ENCODE measurements at places on chromosomes 6 and 20.

DNA sequence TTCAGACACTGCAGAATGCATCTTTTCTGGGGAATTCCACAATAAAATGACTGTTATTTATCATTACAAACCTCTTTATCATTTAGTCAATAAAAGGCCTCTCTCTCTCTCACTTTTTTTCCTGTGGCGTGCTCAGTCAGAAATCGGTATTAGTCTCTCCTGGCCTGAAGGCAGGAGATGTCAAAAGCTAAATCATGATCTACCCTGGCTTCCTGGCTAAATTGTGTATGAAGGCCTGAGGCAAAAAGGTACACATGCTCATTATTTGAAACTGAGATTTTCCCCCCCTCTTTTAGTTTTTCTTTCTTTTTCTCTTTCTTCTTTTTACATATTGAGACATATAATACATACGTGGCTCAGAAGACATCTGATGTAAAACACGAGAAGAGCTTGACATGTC lies 375.0 kb upstream of the SLC35B3 start:
- DNase-seq = no peak

GRCh38 chr6:165649166-165650137 lies 13.6 kb downstream of the PDE10A start:
- no peak for DNase-seq

DNA sequence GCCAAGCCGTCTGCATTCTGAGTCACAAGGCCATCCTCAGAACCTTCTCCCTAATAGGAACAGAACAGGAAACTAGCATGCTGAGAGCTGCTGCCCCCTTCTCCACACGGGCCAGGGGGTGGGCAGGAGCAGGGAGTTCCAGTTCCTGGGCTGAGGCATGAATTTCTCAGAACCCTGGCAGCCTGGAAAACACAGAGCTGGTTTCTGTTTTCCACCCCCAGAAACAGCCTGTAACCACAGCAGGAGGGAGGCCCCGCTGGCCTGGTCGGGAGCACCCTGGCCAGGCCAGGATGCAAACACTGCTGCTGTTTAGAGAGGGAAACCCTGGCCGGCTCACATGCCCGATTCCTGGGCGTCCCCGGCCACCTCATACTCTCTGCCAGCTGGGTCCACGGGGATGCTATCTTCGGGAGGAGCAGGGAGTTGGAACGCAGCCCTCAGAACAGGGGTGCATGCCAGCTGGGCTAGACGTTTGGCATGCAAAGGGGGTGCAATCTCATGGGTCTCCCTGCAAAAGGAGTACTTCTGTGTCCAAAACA lies 130.1 kb downstream of the NFATC2 start:
- no peak for DNase-seq

GRCh38 chr6:46888578-46888977 lies 33.2 kb downstream of the ADGRF5 start:
- DNase-seq = no peak

DNA sequence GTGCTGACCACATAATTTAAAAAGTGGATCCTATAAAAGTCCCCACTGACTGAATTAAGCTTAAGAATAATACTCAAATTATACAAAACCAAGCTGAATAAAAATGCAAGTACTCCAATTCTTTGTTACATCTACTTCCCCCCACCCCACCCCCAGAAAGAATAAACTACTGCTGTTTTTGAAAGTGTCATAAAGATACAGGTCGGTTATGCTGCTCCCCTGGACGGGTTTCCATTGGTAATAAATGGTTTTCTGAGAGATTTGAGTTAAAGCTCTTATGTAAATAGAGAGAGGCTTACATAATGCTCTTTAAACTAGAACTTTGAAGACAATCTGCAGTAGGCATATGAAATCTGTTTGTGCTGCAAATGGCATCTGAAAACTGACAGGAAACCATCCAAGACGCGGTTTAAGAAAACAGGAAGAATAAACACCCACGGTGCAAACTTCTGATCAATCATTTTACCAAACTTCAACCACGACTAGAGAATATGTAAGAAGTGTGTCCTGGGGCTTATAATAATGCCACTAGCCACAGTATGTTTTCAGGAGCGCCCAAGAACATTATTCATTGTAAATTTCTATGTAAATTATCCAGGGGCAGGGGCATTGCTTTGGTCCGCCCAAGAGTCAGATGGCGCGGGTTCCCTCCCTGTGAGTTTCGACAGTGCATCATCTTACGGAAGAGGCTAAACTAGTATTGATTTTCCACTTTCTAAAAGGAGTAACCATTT lies 10.8 kb upstream of the POU3F2 start:
- DNase-seq = no peak

All from NB4 (cell line).